ENCODE measurements at places on chromosomes 5 and 9.
A peak's percentile ranks its signal among the peaks of the same experiment; 100 is the strongest.

GRCh38 chr5:157280927-157281326 lies 15.0 kb downstream of the CYFIP2 start:
- no peak for DNase-seq

DNA sequence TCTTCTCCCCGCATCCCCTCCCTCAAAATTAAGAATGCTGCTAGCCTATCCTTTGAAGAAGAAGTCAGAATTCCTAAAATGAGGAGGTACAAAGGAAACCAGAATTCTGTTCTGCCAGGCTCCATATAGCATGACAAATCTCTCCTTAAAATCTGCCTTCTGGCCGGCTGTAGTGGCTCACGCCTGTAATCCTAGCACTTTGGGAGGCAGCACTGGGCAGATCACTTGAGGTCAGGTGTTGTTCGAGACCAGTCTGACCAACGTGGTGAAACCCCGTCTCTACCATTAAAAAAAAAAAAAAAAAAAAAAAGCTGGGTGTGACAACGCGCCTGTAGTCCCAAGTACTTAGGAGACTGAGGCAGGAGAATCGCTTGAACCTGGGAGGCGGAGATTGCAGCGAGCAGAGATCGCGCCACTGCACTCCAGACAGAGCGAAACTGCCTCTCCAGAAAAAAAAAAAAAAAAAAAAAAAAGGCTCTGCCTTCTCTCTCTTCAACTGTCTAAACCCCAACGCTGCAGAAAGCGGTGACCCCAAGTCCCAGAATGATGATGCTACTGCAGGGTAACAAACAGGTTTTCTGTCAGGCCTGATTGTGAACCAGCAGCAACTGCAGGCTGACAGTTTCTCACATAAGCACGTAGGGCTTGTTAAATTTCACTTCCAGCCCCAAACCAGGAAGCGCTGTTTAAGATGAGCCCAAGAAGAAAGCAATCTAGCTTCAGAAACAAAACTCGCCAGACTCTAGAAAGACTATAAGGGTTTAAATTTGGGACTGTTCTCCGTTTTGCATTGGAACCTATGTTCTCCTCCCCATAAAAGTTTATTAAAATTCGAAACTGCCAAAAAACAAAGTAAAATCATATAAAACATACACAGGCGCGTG lies 963 bp upstream of the CAST start:
- peak; percentile 52 for DNase-seq

DNA sequence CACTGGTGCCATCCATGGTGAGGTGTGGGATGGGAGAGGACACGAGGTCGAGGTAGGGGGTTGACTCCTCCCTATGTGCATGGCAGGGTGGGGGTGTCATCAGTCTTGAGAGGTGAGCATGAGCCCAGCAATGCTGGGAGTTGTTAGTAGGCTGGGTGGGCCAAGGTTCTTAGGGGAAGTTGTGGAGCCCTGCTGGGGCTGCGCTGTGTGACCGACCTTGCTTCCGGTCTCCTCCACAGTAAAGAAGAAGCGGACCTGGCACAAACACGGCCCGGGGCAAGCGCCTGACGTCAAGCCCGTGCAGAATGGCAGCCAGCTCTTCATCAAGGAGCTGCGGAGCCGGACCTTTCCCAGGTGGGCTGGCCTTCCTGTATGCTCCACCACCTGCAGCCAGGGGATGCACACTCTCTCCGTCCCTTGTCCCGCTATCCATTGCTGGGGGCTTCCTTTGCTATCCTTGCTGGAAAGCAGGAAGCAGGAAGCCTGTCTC lies 59.8 kb downstream of the PHF2 start:
- no peak for DNase-seq

DNA sequence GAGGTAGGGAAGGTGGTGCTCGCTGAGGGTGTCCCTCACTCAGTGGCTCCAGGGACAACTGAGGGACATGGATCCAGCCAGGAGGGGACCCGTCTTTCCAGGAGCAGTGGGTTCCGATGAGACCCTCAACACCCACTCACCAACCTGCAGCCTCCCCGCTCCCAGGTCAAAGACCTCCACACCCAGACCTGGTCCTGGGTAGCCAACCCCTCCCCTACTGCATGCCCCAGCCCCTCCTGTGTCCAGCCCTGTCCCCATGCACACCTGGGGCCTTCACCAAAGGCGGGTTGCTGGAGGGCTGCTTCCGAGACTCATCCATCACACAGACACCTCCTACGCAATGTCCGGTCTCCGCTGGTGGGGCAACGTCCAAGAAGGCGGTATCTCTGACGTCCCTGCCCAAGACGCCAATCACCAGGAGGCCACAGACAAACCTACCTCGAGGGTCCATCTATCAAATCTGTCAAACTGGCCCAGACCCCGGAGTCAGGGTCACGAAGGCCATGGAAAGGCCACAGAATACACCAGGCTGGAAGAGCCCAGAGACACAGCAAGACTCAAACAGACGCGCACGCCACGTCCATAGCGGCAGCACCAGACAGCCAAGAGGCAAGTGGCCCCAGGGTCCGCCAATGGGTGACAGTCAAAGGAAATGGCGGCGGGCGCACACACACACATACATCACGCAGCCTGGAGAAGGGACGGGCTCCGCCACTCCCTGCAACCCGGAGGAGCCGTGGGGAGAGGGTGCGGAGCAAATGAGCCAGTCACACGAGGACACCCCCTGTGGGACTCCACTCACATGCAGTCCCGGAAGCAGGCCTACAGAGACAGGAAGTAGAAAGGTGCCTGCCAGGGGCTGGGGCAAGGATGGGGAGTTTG lies 10.8 kb downstream of the NACC2 start:
- no peak for DNase-seq

DNA sequence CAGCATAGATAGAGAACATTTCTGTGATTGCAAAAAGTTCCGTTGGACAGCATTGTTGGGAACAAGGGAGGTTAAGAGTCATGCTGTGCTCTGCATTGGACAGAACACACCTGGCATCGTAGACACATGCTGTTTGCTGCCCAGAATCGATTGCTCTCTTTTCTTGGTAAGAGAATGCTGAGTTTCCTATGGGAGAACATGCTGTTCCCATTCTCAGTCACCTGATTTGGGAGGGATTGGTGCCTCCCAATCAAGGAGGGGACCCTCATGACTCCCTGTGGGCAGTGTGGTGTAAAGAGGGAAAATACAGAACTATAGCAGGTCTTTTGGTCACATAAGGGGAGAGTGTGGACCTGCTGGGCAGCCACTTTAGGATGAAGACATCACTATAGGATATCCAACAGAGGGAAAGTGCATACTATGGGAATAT lies 555.4 kb upstream of the CLINT1 start:
- no peak for DNase-seq

GRCh38 chr5:172567843-172568242 lies 73.2 kb upstream of the NEURL1B start:
- no peak for DNase-seq

DNA sequence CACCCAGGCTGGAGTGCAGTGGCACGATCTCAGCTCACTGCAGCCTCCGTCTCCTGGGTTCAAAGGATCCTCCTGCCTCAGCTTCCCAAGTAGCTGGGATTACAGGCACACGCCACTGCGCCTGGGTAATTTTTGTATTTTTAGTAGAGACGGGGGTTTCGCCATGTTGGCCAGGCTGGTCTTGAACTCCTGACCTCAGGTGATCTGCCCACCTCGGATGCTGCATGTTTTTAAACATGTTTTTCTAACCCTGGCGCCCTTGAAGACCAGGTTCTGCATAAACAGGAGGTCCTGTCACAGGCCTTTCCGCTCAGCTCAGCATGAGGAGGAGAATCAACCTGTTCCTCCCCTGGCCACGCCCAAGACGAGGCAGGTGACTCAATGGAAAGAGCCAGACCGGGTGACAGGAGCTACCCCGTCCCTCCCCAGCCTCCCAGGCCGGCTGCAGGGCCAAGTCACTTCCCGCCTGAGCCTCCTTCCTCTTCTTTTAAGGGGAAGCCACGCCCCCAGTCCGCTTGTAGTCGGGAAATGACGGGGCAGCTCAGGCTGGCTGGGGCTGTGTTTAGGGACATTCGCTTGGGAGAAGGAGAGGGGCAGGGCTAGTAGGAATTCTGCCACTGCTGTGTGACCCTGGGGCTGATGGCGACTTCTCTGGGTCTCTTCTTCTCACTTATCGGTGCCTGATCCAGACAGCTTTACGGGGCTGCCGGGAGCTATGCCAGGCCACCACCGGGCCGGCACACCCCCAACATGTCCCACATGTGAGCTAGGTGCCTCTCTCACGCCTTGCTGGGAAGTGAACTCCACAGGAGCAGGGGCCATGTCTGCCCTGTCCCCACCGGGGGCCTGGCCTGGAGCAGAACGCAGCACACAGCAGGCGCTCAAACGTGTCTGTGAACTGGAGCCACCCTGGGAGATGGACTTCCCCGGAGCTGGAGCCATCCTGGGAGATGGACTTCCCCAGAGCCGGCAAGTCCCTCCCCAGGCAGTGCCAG lies 6.1 kb downstream of the NOTCH1 start:
- DNase-seq = peak; percentile 89

DNA sequence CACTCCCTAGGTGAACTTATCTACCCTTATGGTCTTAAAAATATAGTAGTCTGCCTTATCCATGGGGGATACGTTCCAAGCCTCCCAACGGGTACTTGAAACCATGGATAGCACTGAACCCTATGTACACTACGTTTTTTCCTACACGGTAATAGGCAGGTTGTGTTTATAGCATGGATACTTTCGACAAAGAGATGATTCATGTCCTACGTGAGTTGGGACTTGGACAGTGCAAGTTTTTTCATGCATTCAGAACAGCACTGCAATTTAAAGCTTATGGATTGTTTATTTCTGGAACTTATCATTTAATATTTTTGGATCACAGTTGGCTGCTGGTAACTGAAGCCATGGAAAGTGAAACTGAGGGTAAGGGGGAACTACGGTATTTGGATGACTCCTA lies 88.1 kb downstream of the CNTLN start:
- no peak for DNase-seq

- peak; percentile 57 for DNase-seq
Measured at GRCh38 chr9:117555964-117556629, 141.2 kb upstream of the ASTN2 start.

- DNase-seq = no peak
Measured at GRCh38 chr9:131310833-131311554, 21.5 kb downstream of the PLPP7 start.

- no peak for DNase-seq
Measured at GRCh38 chr5:3027185-3027865, 275.8 kb upstream of the IRX2 start.

GRCh38 chr9:117138231-117138630 lies 276.6 kb downstream of the ASTN2 start:
- DNase-seq = no peak

DNA sequence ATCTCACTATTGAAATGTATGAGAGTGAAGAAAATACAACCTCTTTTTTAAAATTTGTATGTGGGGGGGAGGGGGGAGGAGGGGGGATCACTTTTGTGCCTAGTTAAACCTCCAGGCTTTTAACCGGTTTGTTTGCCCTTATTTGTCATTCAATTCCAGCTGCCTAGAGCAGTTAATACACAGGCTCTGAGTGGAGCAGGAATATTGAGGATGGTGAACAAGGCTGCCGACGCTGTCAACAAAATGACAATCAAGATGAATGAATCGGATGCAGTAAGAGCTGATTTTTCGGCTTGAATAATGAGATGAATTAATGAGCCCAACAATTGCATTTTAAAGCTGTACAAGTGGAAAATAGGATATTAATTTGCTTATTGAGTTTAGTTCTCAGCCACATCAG lies 28.7 kb upstream of the SNX24 start:
- no peak for DNase-seq

All from GM13976 (cell line).